A673 (cell line): ENCODE measurements at places on chromosomes 5 and 9. TPM values are rescaled to one million over a fixed set of nuclear protein-coding genes. Genes with fewer than 3 reads are reported as not detected.

DNA sequence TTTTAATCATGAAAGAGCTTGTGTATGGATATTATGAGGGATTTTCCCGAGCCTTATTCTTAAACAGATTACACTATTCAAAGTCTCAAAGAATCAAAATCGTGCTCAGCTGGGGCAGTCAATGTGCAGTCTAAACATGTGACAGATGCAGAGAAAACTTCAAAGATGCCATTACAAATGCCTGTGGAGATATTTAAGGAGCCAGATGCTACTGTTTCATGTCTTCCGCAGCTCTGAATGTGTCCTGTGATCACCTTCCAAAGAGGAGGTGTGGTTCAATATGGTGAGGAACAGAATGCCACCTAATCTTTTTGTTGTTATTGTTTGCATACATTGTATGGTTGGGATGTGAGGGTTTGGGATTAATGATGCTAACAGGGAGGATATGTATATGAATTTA, 593.3 kb upstream of the ARRDC3 start:
- DNase-seq, result no peak

- no peak for DNase-seq
These were observed 10.5 kb upstream of the SMIM32 start for GRCh38 chr5:136203303-136203922.

- peak; percentile 52 for DNase-seq
These were observed 28.5 kb upstream of the PHF24 start for GRCh38 chr9:34929506-34930102.

- DNase-seq, result peak; percentile 67
These were observed 1029.6 kb downstream of the CDH12 start for GRCh38 chr5:21823588-21823987.

- no peak for DNase-seq
These were observed 111.0 kb downstream of the MED27 start for GRCh38 chr9:131968632-131969031.

GRCh38 chr5:72064801-72065570, 42.3 kb upstream of the MAP1B start:
- no peak for DNase-seq

DNA sequence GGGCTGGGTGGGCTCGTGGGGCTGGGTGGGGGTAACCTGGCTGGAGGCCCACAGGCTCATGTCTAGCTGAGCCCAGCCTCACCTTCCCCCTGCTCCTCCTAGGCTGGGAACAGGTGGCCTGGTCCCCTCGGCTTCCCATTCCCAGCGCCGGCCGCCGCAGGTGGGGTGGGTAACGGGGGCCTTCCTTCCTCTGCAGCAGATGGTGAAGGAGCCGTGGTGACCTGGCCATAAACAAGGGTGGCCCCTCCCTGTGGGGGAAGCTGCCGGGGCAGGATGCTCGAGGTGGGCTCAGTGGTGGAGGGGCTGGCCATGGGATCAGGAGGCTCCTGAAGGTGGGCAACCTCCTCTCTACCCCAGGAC, 41.0 kb upstream of the EGFL7 start:
- DNase-seq, result no peak

The C7 gene
- 11.7 and 22.3 TPM in 2 replicates for total RNA-seq

The SPATA31C1 gene
- not detected in 2 replicates for total RNA-seq

The PPP1R26 gene
- 7.4 and 9.6 TPM in 2 replicates for total RNA-seq

The FOXD4L5 gene
- total RNA-seq, result 0.13 and 0.20 TPM in 2 replicates

The PAEP gene
- total RNA-seq, result not detected in 2 replicates

The PDCD1LG2 gene
- total RNA-seq, result 0.37 and 0.47 TPM in 2 replicates

The LHX6 gene
- not detected in 2 replicates for total RNA-seq
